ENCODE measurements at places on chromosomes 2 and 18.

GRCh38 chr2:100588071-100588786, 25.4 kb downstream of the PDCL3 start:
- DNase-seq: no peak

DNA sequence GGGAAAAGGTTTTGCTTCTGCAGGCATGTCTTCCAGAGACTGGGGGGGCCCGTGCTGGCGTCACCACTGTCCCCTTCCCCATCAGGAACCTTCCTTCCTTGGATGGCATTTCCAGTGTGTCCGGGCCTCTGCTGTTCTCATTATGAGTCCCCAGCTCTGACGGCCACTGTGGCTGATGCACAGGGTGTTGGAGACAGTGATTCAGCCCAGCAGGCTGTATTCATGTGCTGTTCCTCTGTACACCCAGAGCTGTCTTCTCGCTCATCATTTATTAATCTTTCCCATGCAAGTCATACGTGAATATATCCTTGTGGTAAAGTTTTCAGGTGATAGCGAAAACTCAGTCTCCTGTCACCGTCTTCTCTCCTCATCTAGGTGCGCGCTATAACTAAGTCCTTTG, 57.7 kb downstream of the ASAP2 start:
- DNase-seq: no peak

GRCh38 chr2:55961318-55961911, 37.8 kb upstream of the EFEMP1 start:
- DNase-seq: peak; percentile 34

DNA sequence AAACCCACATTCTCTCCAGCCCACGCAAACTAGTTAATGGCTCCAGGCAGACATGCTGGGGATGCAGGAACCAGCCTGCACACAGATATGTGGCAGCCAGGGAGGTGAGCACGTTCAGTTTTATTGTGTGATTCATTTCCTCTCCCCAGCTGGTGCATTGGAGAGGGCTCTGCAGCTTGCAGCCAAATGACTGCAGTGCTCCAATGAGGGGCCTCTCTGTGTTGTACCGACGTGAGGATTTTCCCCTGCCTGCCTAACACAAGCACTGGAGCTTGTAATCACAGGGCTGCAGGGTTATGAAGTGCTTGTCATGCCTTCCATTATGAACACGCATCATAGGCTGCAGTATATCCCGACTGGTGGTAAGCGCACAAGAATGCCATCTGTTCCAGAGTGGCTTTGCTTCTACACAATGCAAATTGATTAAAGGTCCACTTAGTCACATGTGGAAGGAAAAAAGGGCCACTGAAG, 92.3 kb upstream of the THUMPD2 start:
- DNase-seq: no peak

DNA sequence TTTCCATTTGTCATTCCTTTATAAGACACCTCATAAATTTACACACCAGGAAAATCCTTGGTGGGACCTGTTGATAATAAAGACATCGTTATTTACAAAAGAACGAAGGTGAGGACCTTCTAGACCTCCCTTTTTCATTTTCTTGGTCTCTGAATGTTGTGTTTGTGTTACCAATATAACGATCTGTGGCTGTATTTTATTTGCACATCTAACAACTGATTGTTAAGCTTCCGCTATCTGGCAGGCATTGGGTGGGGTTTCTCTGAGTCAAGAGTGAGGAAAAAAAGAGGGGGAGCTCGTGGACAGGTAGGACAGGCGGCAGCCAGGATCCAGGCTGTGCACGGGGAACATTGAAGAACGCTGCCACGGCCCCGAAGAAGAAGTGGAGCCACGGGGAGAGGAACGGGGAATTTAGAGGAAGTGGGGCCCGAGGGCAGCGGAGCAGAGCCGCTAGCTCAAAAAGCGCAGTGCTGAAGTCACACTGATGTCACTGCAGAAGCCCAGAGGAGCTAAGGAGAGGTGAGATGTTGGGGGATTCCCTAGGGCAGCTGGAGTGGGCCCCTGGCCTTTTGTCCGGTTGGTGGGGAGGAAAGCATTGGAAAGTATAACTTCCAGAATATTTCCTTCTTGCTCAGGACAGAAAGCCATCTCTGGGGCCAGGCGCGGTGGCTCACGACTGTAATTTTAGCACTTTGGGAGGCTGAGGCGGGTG, 20.9 kb upstream of the DNMT3A start:
- DNase-seq: no peak

GRCh38 chr2:157838442-157839161, 37.5 kb downstream of the ACVR1 start:
- DNase-seq: peak; percentile 55

DNA sequence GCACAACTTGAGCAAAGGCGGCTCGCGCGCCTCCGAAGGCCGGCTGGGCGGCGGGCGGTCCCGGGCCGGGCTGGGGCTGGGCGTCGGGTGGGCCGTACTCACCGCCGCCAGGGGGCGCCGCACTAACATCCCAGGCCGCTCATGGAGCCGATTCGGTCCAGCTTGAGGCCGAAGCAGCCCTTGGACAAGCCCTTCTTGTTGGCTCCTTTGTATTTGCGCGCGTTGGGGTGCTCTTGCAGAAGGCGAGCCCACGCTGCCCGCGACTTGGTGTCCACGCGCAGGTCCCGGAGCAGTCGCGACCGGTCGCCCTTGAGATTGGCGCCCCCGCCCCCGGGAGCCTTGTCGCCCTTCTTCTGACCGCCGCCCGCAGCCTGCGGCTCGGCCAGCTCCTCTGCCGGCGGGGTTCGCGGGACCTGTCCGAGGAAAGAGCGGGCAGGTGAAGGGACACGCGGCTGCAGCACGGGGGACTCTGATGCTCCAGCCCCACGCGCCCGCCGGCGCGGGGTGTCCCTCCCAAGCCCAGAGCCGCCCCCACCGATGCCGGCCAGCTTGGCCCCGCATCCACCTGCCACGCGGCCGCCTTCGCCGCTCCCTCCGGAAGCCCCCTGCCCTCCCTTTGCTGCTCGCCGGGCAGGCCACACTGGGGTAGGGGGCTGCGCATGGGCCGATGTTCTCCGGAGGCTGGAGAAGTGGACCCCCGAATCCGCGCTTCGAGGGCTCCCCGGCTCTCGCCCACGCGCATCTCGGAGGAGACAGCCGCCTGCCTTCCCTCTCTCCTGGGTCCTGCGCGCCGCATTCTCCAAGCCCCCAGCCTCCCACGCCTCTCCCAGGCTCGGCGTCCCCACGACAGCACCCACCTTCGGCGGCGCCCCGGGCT, 655 bp downstream of the NPPC start:
- DNase-seq: peak; percentile 86

DNA sequence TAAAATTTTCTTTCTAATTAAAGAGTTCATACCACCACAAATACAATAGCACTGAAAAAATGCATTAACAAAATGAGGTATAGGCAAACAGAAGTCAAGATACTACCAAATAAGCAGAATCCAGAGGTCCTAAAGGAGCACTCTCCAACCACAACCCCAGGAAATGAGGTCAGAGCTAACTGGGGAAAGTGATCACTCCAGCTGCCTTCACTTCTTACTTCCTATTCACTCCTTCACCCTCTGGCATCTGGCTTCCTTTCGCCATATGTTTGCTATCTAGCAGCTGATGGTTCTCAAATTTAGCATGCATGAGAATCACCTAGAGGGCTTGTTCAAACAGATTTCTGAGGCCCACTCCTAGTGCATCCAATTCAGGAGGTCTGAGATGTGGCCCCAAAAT, 212.6 kb upstream of the ACVR2A start:
- DNase-seq: no peak
